SK-N-SH treated with all-trans-retinoic acid at 6 μM for 48 hours (cell line): ENCODE measurements at places on chromosomes 12 and 14.

DNA sequence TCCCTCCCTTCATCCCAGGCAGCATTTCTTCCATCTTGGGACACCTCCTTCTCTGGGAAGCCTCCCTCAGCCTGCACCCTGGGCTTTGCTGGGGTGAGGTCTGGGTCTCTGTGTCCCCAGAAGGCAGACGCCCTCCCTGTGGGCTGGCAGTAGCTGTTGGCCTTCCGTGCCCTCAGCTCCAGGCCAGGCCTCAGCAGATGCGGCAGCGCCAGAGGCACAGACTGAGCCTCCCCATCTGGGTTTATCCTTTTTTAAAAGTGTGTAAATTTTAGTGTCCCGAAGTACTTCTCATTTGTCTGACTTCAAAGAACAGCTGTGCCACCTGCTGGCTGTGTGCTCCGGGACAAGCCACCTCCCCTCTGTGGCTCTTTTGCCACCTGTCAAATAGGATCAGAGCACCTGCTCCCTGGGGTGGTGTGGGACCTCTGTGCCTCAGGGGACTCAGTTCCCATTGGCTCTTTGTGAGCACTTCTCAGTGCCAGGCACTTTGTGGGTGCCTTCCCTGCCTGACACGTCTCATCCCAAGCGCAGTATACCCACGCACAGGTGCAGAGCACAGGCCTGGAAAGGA is 11.1 kb downstream of the EXOC3L4 start:
- ATAC-seq = no peak

GRCh38 chr14:51460011-51460410 is 191.7 kb upstream of the FRMD6 start:
- ATAC-seq = no peak

DNA sequence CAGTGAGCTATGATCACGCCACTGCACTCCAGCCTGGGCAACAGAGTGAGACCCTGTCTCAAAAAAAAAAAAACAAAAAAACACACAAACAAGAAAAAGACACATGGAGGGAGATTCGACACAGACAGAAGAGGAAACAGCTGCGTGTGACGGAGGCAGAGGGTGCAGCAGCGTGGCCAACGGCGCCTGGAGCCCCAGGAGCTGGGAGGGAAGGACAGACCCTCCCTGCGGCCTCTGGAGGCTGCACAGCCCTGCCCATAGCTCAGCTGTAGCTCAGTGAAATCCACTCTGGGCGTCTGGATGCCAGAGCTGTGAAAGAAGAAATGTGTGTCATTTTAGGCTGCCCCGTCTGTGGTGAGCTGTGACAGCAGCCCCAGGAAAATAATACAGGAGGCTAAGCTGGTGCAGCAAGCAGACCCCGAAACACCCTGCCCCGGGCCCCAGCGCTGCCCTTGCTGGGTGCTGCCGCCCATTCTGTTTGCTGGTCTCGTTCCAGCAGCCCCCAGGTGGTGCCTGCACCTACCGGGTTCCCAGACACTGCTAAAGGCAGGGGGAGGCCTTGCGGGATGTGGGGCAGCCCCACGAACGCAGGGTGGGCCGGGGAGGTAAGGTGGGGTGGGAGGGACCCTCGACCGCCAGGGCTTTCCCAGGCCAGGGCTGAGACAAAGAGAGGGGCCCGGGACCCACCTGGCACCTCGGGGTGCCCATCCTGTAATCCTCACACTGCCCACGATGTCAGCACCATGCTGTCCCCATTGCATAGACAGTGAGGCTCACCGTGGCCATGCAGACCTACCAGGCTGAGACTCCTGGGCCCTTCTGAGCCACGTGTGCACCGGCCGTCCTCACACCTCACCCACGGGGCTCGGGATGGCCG is 21.2 kb downstream of the GALNT9 start:
- ATAC-seq = no peak

- ATAC-seq = no peak
These were observed 5.7 kb upstream of the CCND2 start for GRCh38 chr12:4267704-4268328.

DNA sequence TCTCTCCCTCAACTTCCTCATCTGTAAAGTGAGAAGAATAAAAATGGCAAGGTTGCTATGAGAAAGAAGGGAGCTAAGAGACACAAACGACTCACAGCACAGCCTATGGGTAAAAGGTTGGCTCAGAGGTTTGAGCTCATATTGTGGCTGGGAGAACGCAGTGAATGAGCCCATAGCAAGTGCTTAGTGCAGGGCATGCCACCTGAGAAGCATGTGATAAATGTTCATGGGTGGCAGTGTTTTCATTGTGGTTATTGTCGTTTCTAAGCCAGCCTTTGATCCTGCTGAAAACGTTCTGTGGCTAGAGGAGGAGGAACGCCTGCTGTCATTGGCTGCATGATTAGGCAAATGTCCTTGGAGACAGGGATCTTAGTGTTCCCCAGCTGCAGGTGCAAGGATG is 150.4 kb downstream of the KSR2 start:
- no peak for ATAC-seq

DNA sequence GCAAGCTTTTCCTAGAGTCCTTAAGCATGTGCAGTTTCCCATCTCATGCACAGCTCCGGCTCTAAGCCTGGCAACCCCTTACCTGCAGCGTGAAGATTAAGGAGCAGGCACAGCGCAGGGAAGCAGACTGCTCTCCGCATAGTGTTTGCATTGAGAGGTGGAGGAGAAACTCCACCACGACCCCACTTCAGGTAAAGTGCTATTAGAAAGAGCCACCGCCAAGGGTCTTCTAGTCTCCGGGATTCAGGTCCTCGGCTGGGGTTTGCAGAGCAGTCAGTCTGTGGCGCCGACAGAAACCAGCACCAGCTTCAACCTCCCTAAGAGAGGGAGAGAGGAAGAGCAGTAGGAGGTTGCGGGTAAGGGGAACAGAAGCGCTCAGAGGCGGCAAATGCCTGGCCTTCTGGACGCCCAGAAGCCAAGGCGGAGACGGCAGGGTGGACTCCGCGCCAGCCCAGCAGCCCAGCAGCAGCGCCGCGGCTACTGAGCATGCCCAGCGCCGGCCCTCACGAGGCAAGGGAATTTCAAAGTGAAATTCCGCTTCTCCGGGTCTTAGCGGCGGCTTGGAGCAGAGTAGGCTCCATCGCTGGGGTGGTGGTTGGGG is at the start of gene PTPRR:
Gene PTPRR, minus strand, starts transcription at position 488 of the 601 bp plus-strand sequence. Its CDS starts 348 bp downstream, at position 140.
- peak; percentile 81 for ATAC-seq

DNA sequence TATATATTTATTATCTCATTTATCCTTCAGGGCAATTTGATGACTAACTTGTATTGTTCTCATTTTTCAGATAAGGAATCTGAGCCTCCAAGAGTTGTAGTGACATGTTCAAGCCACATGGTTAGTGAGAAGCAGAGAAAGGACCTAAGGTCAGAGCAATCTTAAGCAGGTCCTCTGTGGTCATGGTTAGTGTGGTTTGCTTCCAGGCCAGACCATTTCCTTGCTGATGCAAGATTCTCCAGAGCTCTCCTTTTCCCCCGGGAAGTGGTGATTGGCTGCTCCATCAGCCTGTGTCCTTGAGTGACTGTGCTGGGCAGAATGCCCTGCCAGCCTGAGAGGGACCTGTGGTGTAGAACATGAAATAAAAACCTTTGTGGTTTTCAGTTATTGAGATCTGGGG is 141.3 kb downstream of the KTN1 start:
- ATAC-seq = no peak; the same call in 2 of the 3 replicates

GRCh38 chr12:32116897-32117296 is 10.2 kb downstream of the BICD1 start:
- peak; percentile 14 for ATAC-seq

DNA sequence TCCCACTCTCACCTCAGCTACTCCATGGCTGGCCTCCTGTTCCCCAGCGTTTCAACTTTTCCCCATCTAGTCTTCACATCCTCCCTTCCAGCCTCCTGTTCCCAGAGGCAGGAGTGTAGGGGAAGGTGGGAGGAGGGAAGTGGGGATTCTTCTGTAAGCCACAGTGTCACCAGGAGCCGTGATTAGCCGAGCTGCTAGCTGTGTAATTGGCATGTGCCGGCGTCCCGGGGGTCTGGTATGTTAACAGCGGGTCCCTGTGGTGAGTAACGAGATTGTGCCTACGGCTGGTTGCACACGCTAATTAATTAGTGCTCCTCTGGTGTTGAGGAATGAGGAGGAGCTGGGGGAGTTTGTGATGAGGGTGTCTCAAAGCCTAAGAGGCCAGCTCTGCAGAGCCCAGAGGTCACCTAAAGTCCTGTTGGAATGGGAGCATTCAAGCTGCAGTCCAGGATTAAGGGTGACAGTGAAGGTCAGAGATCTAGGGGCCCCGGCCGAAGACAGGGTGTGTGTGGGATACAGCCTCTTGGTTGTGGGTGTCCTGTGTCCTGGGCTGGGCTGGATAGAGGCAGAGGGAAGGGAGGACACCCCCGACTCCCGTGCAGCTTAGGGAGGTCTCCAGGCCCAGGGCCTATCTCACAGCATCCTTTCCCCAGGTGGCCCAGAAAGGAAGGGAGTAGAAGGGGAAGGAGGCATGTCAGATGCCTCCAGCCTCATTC is 10.0 kb upstream of the CALCOCO1 start:
- ATAC-seq = no peak

DNA sequence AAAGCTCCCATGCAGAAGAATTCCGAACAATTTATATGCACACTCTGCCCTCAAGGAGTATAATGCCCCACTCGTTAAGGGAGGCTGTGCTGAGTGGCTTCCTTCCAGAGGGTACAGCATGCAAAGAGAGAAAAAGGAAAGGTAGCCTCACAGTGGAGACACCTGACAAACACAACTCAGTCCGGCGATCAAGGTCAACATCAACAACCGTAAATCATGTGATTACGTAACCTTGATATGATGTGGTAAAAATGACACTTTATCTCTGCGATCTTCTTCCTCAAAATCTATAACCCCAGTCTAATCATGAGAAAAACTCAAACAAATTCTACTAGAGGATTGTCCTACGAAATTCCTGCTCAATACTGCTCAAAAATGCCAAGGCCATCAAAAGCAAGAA is 400.5 kb upstream of the CCDC196 start:
- no peak for ATAC-seq

DNA sequence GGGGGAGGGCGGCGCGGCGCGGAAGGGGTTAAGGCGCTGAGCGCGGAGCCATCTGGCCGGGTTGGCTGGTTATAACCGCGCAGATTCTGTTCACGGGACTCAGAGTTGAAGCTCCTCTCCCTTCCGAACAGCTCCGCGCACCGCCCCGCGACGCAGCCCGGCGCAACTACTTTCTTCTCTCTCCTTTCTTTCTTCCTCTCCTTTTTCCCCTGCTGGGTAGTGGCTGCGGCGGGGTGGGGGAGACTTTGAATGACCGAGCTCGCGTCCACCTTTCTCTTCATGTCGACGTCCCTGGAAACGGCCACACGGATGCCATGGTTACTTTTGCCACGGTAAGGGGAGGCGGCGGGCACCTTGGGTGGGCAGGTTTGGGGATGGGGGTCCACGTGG is at the start of gene NTF3:
Gene NTF3, plus strand, starts transcription at position 98 of the 390 bp plus-strand sequence. Its CDS starts 217 bp downstream, at position 315.
- ATAC-seq = peak; percentile 32; the same call in 1 of the 3 replicates

DNA sequence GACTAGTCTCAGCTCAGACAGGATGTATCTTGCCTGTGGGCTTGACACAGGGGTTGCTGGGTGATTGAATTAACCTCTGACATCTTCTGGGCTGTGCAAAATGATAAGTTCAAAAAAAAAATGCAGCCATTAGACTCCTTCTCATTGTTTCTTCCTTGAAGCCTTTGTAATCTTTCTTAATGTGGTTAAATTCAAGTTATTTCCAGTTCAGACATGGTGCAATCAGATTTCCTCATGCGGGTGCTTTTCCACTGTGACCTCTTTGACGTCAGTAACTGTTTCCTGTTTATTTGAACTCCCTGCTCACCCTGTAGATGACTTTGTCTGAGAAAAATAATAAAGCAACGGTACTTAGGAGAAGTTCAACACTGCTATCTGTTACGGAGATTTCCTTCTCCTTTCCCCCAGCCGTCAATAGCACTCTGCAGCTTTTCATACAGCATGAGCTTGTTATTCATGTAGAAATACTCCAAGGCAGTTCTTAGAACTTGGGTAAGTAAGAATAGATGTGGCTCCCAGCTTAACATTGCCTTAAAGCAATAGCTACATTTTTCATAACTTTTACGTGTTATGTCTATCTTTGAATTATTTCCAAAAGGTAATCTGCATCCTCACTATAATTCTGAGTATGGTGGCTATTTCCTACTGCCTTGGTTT is 155.5 kb downstream of the PRKCH start:
- no peak for ATAC-seq

DNA sequence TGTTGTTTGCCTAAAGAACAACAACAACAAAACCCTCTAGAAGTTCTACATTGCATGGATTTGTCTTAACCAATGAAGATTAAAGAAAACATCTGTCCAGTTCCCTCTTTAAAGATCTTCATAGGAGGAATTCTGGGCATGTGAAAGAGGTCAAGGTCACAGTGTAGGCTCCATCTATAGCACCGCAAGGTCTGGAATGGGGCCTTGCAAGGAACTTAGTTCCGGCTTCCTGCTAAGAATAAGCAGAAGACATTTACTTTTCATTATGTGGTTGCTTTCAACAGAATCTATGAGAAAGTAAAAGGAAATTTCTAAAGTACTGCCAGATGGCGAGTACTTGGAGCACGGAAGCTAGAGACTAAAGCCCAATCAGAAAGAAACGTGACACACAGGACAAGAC is 57.2 kb upstream of the GNPNAT1 start:
- ATAC-seq = no peak

DNA sequence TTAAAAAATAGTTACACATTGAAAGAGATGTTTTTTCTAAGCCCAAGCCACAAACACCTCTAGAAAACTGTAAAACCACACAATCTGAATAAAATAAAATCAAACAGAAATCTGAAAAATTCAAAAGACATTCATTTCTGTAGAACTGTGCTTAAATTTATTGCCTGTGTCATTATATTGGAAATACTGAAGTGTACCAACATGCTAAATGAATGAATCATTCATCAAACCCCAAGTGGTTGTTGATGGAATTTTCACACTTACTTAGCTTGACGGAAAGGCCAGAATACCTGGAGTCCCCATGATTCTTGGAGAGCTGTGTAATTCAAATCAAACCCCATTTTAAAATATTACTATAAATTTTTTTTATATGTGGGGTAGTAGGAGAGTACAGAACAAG is 2.7 kb downstream of the KITLG start:
- no peak for ATAC-seq

- no peak for ATAC-seq
These were observed 52.3 kb downstream of the PPP2R5C start for GRCh38 chr14:101813833-101814232.

GRCh38 chr12:112218150-112218549 is 92.8 kb downstream of the TRAFD1 start:
- peak; percentile 28; the same call in 1 of the 3 replicates for ATAC-seq

DNA sequence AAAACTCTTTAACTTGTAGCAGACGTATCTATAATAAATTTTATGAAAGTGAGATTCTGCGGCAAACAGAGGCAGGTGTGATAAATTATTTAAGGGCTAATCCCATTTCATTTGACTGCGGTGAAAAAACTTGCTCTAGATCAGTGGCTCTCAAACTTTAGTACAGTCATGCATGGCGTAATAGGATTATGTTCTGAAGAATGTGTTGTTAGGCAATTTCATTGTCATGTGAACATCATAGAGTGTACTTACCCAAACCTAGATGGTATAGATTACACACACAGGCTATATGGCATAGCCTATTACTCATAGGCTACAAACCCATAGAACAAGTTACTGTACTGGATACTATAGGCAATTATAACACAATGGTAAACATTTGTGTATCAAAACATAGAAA is 83.7 kb downstream of the HEATR5A start:
- no peak for ATAC-seq
